ENCODE measurements at places on chromosomes 4 and X. TPM values are rescaled to one million over a fixed set of nuclear protein-coding genes. Genes with fewer than 3 reads are reported as not detected.

GRCh38 chr4:150136036-150136435, 57.8 kb downstream of the DCLK2 start:
- no peaks in the 10 kb centered on the region for H3K4me1 ChIP-seq
- H3K4me3 ChIP-seq: no peak overlapping the region
- DNase-seq: no peak
- no peaks in the 10 kb centered on the region for H3K36me3 ChIP-seq

DNA sequence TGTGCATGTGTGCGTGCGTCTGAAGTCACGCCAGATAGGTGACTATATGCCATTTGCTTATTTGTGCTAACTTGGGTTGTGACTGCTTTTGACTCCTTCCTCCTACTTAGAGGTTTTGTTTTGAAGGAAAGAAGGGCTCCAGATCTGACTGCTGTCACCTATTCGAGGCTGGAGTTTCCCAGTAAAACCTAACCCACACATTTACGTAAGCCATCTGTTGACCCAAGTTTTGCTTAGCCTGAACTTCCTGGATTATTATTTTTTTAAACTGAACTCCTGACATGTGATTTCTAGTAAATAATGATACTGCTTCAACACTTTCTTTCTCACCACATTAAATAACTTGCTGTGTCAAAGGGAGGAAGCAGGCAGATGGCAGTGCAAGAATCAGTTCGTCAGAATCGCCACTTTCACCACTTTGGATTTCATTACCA, 41.5 kb downstream of the DTHD1 start:
- no peak for DNase-seq
- H3K27me3 ChIP-seq: no peaks in the 10 kb centered on the region
- H3K4me3 ChIP-seq: no peak overlapping the region
- H3K27ac ChIP-seq: no peak overlapping the region
- no peaks in the 10 kb centered on the region for H3K36me3 ChIP-seq

DNA sequence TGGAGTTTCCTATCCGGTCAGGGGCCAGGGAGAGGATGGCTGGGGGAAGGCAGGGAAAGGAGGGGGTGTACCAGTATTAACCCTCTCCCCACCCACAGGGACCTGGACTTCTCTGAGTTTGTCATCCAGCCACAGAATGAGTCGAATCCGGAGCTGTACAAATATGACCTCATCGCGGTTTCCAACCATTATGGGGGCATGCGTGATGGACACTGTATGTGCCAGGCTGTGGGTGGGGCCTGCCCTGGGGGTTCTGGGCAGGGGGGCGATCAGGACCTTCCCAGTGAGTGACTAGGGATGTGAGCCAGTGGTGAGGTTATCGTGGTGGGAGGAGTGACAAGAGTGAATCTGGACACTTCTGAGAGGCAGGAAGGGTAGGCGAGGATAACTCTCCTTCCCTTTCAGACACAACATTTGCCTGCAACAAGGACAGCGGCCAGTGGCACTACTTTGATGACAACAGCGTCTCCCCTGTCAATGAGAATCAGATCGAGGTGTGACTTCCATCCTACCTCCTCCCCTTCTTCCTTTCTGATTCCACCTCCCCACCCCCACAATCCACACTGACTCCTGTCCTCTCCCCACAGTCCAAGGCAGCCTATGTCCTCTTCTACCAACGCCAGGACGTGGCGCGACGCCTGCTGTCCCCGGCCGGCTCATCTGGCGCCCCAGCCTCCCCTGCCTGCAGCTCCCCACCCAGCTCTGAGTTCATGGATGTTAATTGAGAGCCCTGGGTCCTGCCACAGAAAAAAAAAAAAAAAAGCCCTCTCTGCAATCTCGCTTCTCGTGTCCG, 14.6 kb downstream of the USP11 start:
- no peak overlapping the region for H3K4me3 ChIP-seq
- no peak overlapping the region for H3K27ac ChIP-seq
- H3K36me3 ChIP-seq: no peaks in the 10 kb centered on the region

GRCh38 chr4:12747154-12747553, 737.0 kb downstream of the RAB28 start:
- DNase-seq: no peak
- H3K27ac ChIP-seq: no peak overlapping the region
- H3K36me3 ChIP-seq: no peaks in the 10 kb centered on the region
- H3K4me3 ChIP-seq: no peak overlapping the region

- DNase-seq: no peak
- no peaks in the 10 kb centered on the region for H3K4me1 ChIP-seq
- no peak overlapping the region for H3K27ac ChIP-seq
- H3K36me3 ChIP-seq: no peaks in the 10 kb centered on the region
Measured at GRCh38 chrX:22203186-22203585, 69.5 kb upstream of the CBLL2 start.

DNA sequence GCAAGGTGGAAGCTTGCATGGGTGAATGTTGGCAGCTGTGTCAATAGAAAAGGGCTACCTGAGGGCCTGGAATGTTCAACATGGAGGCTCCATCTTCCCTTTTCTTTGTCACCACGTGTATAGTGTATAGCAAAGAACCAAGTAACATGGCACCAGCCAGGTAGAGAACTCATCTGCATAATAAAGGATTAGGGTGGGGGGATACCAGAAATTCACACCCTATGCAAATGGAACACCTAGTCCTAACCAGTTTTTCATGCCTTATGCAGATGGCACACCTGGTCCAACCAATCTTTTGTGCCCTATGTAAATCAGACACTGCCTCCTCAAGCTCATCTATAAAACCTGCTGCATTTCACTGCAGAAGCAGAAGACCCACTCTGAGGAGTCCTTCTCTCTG, 169.6 kb upstream of the GLRA2 start:
- DNase-seq: no peak
- peak overlapping the region; percentile 12 for H3K27ac ChIP-seq
- no peak overlapping the region for H3K4me3 ChIP-seq

- DNase-seq: no peak
- H3K4me1 ChIP-seq: no peaks in the 10 kb centered on the region
- H3K36me3 ChIP-seq: no peaks in the 10 kb centered on the region
- no peak overlapping the region for H3K4me3 ChIP-seq
- H3K27me3 ChIP-seq: no peaks in the 10 kb centered on the region
- H3K27ac ChIP-seq: no peak overlapping the region
Measured at GRCh38 chr4:174929346-174929745, 11.2 kb downstream of the ADAM29 start.

- H3K36me3 ChIP-seq: peaks cover 11% of the 10 kb centered on the region
- no peaks in the 10 kb centered on the region for H3K4me1 ChIP-seq
- H3K27ac ChIP-seq: no peak overlapping the region
- DNase-seq: no peak
- no peaks in the 10 kb centered on the region for H3K27me3 ChIP-seq
- H3K4me3 ChIP-seq: no peak overlapping the region
Measured at GRCh38 chrX:19358521-19358920, 14.8 kb downstream of the PDHA1 start.

GRCh38 chr4:156298230-156298629, 344.6 kb upstream of the CTSO start:
- H3K27ac ChIP-seq: peak overlapping the region; percentile 27
- no peak overlapping the region for H3K4me3 ChIP-seq
- peak; percentile 16 for DNase-seq
- H3K27me3 ChIP-seq: no peaks in the 10 kb centered on the region
- no peaks in the 10 kb centered on the region for H3K4me1 ChIP-seq

- H3K4me3 ChIP-seq: no peak overlapping the region
- no peaks in the 10 kb centered on the region for H3K4me1 ChIP-seq
- no peak for DNase-seq
- no peaks in the 10 kb centered on the region for H3K27me3 ChIP-seq
- H3K27ac ChIP-seq: no peak overlapping the region
- H3K36me3 ChIP-seq: no peaks in the 10 kb centered on the region
Measured at GRCh38 chrX:106955004-106955772, 35.0 kb downstream of the CLDN2 start.

DNA sequence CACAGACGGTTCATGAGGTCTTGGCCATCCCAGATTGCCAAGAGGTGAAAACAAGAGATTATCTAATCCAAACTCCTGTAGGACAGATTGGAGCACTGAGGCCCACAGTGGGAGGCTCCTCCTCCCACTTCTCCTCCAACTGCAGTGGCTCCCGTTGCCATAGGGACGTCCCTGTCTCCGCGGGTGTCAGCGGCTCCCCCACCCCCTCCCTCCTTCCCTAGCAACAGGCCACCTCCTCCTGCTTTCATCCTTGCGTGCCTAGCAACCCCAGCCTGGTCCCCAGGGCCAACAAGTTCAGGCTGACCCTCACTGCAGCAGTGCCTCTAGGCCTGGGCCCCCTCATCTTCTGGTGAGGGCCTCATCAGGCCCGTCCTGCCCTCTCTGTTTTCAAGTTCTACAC, 6.8 kb upstream of the IQSEC2 start:
- no peaks in the 10 kb centered on the region for H3K36me3 ChIP-seq
- H3K4me1 ChIP-seq: peaks cover 4% of the 10 kb centered on the region
- H3K27ac ChIP-seq: peak overlapping the region; percentile 66
- H3K4me3 ChIP-seq: no peak overlapping the region

- no peaks in the 10 kb centered on the region for H3K36me3 ChIP-seq
- no peaks in the 10 kb centered on the region for H3K27me3 ChIP-seq
- no peak for DNase-seq
- H3K27ac ChIP-seq: no peak overlapping the region
- H3K4me3 ChIP-seq: no peak overlapping the region
Measured at GRCh38 chr4:55010550-55010949, 114.8 kb downstream of the KDR start.

- H3K4me1 ChIP-seq: no peaks in the 10 kb centered on the region
- DNase-seq: no peak
- H3K4me3 ChIP-seq: no peak overlapping the region
- no peaks in the 10 kb centered on the region for H3K36me3 ChIP-seq
- no peaks in the 10 kb centered on the region for H3K27me3 ChIP-seq
Measured at GRCh38 chrX:51148848-51149247, 183.8 kb upstream of the NUDT10 start.

The TLL1 gene
- 3.7 TPM for total RNA-seq

The EDA2R gene
- 0.96 TPM for total RNA-seq

The DUSP21 gene
- total RNA-seq: not detected

The CYTL1 gene
- 0.79 TPM for total RNA-seq

The QRFPR gene
- total RNA-seq: not detected

The PKD2 gene
- total RNA-seq: 26.8 TPM

The NEIL3 gene
- total RNA-seq: not detected

The RBM47 gene
- 667 TPM for total RNA-seq

The SATL1 gene
- total RNA-seq: not detected

The DACH2 gene
- not detected for total RNA-seq

The MAGEA3 gene
- not detected for total RNA-seq

The C4orf50 gene
- 0.32 TPM for total RNA-seq

Measured in transverse colon (tissue), 4 donors.